ENCODE measurements at places on chromosomes 3 and 15.

DNA sequence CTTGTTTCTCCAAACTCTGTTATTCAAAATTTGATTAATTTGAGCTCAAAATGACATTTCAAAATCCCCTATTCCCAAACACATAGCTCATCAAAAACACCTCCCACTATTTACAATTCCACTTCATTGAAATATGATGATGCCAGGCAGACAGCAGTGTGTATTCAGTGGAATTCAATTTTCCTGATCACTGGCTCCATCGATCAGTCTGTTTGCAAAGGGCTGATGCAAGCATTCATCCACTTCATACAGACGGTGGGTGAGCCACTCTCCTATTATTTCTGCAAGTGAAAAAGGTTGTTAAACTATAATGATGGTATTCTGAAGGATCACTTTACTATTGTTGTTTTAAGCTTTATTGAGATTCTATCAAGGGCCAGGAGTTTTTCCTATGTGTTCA lies 90.7 kb downstream of the RTP4 start:
- no peak for DNase-seq

GRCh38 chr15:92666780-92667179 lies 11.2 kb upstream of the FAM174B start:
- no peak for DNase-seq

- DNase-seq, result no peak
Measured at GRCh38 chr3:64441861-64442260, 216.6 kb upstream of the PRICKLE2 start.

DNA sequence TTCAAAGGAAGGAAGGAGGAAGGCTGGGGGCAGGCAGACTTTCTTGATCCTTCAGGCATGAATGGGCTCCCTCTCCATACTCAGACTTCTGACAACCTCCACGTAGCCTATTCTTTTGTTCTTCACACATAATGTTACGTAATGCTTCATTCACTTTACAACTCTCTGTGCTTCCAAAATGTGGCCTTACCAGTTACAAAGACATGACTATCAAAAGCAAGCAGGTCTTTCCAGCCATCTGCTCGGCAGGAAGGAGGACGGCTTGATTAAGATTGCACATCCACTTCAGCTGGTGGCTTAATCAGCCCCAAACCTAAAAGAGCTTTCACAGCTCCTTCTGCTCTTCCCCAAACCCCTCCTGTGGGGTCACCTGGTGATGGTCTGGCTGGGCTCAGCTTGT lies 263.2 kb downstream of the XXYLT1 start:
- DNase-seq, result peak; percentile 17

GRCh38 chr3:155404486-155404885 lies 111.0 kb upstream of the STRIT1 start:
- DNase-seq, result no peak

DNA sequence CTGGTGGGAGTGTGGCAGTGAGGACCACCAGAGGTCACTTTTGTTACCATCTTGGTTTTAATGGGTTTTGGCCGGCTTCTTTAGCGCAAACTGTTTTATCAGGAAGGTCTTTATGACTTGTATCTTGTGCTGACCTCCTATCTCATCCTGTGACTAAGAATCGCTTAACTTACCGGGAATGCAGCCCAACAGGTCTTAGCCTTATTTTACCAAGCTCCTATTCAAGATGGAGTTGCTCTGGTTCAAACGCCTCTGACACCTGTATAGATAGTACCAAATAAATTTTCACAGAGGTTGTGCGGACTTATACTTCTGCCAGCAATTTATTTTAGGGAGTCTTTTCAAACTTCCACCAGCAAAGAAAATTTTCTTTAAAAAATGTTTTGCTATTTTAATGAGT lies 13.6 kb upstream of the SLCO3A1 start:
- DNase-seq, result no peak

GRCh38 chr3:70620956-70621355 lies 308.5 kb upstream of the MDFIC2 start:
- no peak for DNase-seq

DNA sequence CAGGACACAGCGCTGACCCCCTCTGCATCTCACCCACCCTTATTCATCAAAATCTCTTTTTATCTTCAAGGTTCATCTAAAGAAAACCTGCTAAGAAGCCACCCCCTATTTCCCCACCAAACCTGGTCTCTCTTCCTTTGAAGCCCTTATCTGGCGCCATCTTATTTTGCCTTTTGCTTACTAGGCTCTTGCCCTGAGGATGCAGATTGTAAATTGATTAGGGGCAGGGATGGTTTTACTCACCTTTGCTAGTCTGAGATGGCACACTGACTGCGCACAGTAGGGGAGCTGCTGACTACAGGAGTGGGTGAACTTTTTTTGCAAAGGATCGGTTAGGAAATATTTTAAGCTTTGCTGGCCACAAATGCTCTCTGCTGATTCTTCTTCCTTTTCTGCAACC lies 78.9 kb upstream of the BHLHE40 start:
- DNase-seq, result no peak

DNA sequence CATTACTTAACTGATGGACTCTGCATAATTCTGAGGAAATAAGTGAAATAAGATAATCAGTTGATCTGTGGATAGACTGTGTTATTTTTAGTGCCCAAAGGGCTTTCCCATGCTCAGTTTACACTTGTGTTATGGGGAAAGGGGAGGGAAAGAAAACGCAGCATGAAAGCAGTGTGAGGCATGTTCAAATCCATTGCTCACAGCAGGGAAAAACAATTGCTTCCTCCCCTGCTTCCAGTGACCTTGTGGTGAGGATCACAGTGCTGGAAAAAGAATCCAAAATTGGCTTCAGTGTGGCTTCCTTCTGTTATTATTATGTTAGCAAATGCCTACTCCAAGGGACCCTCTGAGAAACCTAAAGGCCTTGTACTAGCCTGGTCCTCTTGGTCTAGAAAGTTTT lies 285.1 kb upstream of the CDIN1 start:
- peak; percentile 17 for DNase-seq

GRCh38 chr3:134078169-134078831 lies 48.6 kb upstream of the SLCO2A1 start:
- no peak for DNase-seq

DNA sequence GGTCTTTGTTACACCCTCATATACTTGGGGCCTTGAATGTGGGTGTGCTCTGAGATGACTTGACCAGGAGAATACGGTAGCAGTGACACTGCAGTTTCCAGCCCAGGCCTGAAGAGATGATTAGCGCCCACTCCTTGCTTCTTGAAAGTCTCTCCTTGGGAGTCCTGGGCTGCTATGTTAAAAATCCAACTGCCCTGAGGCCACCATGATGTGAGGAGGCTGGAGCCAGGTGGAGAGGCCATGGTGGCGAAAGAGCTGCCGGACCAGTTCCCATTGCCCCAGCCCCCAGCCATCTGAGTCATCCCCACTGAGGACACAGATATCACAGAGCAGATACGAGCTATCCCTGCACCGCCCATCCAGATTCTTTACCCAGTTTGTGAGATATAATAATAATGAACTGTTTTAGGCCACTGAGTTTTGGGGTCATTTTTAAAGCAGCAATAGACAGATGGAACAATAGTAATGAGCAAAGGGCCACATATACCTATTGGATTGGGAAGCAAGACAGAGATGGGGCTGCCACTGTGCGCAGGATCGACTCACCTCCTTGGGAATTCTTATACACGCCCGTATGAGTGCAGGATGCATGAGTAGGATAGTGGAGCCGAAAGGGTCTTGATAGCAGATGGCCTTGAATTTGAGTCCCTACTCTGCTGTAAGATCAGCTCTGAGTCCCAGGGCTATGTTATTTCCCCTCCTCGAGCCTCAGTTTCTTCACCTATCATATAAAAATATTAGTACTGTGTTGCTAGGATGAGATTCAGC lies 12.1 kb upstream of the GATA2 start:
- no peak for DNase-seq

- DNase-seq, result no peak
Measured at GRCh38 chr3:53318522-53318921, 28.8 kb downstream of the DCP1A start.

- no peak for DNase-seq
Measured at GRCh38 chr3:147393261-147393942, 12.9 kb downstream of the ZIC4 start.

- no peak for DNase-seq
Measured at GRCh38 chr15:85499371-85499887, 119.0 kb downstream of the AKAP13 start.

- DNase-seq, result no peak
Measured at GRCh38 chr15:52709187-52709981, 30.2 kb upstream of the ATOSA start.

- DNase-seq, result no peak
Measured at GRCh38 chr3:51390246-51391074, 625 bp upstream of the RBM15B start.

DNA sequence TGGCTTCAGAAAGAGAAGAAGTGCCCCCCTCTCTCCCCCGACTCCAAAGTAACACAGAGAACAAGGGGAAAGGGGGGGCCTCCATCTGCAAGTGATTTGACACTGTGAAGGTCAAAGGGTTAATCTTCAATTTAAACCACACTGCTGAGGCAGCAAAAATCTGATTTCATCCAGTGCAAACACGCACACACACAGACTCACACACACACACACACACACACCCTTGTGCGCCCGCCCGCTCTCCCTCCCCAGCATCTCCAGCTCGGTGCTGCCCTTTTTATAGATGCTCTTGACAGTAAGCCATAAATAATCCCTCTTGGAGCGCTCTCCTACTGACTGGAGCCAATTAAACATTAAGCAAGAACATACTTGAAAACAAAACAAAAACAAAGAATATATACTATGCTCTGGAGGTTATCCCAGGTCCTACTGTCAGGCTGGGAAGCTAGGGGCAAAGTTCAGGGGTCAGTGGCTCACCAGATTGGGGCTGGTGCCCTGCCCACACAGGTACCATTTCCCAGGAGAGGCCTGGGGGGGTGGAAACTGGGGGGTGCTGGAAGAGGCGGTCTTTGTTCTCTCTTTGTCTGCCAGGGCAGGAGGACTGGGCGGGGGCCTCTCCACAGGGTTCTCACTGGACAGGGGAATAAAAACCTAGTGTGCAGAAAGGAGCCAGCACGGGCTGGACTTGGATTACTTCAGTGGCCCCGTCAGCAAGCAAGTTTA lies 16.3 kb downstream of the BMF start:
- DNase-seq, result peak; percentile 61

GRCh38 chr3:8793242-8793641 lies 23.8 kb upstream of the OXTR start:
- DNase-seq, result no peak

DNA sequence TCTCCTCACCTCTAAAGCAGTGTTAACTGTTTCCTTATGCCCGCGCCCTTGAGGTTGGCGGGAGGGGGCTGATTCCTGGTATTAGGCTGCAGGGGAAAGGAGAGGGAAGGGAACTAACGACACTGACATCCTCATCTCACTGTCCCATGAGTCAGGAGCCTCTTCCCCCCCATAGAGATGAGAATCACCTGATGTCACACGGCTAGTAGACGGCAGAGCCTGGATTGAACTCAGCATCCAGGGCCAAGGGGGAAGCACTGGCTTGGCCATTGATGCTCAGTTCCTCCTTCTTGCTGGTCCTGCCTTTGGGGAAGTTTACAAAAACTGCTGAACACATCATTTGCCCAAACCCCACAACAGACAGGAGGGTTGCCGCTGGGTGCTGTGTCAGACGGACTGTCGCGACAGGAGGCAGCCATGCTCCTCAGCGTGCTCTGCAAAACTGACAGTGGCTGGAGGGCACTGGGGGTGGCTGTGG lies 38.5 kb downstream of the IDH2 start:
- DNase-seq, result peak; percentile 12

DNA sequence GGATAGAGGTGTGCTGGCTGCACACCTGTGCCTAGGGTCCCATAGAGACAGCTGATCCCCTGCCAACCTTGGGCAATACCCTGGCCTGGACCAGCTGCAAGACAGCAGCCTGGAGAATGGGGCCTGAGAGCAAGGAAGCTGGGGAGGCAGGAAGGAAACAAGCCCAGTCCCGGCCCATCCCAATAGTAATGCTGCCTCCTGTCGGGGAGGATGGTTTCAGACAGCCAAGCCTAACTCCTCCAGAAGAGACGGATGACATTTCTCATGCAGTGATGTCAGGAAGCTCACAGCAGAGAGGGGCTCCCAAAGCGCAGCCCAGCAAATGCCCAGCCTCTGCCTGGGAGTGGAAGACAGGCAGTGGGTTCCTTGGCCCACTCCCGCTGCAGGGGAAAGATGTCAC lies 408.8 kb downstream of the OCA2 start:
- no peak for DNase-seq

DNA sequence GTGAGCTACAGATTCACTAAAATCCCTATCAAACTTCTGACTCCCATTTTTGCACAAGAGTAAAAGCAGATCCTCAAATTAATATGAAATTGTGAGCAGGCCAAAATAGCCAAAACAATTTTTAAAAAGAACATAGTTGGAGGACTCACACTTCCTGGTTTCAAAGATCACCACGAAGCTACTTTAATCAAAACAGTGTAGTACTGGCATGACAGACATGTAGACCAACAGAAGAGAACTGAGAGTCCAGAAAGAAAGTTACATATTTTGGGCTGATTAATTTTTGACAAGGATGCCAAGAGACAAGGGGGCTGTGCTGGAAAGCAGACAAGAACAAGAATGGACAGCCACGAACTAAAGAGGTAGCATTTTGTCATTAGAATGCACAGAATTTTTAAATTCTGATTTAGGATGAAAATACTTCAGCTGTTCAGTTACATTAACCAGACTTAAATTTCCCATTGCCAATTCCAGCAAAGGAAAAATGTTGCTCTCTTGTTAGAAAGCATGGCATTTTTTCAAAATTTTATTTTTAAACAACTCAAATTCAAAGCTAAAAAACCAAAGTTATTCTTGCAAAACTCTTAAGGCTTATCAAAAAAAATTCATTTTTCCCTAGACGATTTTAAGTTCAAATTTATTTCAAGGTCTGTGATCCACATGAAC lies 14.0 kb downstream of the RYK start:
- peak; percentile 30 for DNase-seq

GRCh38 chr3:160697637-160698380 lies 20.8 kb downstream of the ARL14 start:
- DNase-seq, result no peak

DNA sequence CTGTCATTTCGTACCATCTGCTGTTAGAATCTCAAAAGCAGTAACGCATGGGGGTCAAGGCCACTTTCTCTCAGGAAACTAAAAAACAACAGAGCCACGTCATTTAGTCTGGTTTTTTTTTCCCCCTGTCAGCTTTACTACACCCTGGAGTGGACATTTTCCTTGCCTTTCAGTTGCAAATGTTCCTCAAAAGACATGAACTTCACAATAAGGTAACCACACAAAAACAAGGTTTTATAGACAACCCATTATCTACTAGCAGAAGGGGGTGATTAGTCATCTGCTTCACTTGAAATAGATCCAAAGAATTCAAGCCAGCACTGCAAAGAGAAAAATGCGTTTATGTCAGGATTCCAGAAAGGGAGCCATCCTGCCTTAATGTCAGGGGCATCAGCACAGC lies 171.8 kb upstream of the CDIN1 start:
- peak; percentile 48 for DNase-seq

GRCh38 chr3:194957743-194958240 lies 272.1 kb downstream of the FAM43A start:
- no peak for DNase-seq

- no peak for DNase-seq
Measured at GRCh38 chr3:13844911-13845310, 35.0 kb downstream of the WNT7A start.

DNA sequence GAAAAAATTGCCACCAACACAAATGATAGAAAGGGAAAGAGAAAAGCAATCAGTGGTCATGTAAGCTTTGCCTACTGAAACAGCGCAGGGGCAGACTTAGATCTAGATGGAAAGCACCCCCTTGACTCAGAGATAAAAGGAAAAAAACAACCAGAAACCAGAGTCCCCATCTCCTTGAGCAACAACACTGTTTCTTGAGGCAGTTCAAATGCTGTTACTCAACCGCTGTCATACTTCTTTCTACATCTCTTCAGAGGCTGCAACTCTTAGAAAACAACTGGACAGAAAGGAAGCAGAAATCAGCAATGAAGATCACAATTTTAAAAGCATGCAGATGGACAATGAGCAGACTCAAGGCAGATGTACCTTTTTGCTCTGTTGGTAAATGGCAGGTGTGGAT lies 36.5 kb downstream of the FSIP1 start:
- DNase-seq, result peak; percentile 22

Measured in OCI-M1 (cell line).